IPS-NIHi11 (cell line): ENCODE measurements at places on chromosomes 16 and 17.

GRCh38 chr16:84277244-84277823 lies 17.3 kb upstream of the WFDC1 start:
- DNase-seq = peak; percentile 70

- DNase-seq = no peak
Observed at GRCh38 chr17:81193051-81193410, 27.0 kb upstream of the AATK start.

- no peak for DNase-seq
Observed at GRCh38 chr17:40041196-40041595, 13.0 kb downstream of the MED24 start.

- no peak for DNase-seq
Observed at GRCh38 chr16:80792031-80792430, 12.4 kb downstream of the CDYL2 start.

- no peak for DNase-seq
Observed at GRCh38 chr16:85497622-85498314, 115.4 kb upstream of the GSE1 start.

- peak; percentile 78 for DNase-seq
Observed at GRCh38 chr17:76383546-76384221, 725 bp upstream of the SPHK1 start.

- DNase-seq = no peak
Observed at GRCh38 chr17:73211745-73212144, 18.9 kb downstream of the COG1 start.

DNA sequence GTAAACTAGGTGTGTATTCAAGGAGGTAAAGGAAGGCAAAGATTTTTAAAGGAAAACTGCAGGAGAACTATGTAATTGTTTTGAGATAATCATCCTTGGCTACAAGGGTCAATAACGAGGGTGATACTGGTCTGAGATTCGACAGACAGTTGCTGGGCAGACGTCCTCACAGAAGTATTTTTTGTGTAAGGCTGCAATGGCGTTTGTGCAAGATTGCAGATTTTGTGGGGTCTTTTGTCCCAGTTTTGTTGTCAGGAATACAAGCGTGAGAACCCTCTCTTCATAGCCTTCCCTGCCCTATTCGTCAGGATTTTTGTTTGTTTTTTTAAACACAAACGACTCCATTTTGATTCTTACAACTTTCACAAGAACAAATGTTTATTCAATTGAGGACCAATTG lies 57.5 kb downstream of the GPR139 start:
- no peak for DNase-seq

GRCh38 chr17:40015998-40016985 lies 1.1 kb downstream of the CSF3 start:
- no peak for DNase-seq

DNA sequence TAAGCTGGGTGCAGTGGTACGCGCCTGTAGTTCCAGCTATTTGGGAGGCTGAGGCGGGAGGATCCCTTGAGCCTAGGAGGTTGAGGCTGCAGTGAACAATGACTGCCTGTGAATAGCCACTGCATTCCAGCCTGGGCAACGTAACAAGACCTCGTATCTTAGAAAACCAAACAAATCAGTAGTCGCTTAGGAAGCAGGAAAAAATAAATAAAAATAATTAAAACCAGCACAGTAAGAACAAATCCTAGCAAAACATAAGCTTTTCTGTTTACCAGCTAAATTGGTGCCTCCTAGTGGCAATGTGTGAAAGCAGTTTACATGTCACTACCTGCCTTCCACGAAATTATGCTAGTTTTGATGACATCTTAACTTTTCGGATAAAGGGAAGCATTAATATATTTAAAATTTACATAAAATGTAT lies 1.3 kb downstream of the ARMC5 start:
- no peak for DNase-seq

DNA sequence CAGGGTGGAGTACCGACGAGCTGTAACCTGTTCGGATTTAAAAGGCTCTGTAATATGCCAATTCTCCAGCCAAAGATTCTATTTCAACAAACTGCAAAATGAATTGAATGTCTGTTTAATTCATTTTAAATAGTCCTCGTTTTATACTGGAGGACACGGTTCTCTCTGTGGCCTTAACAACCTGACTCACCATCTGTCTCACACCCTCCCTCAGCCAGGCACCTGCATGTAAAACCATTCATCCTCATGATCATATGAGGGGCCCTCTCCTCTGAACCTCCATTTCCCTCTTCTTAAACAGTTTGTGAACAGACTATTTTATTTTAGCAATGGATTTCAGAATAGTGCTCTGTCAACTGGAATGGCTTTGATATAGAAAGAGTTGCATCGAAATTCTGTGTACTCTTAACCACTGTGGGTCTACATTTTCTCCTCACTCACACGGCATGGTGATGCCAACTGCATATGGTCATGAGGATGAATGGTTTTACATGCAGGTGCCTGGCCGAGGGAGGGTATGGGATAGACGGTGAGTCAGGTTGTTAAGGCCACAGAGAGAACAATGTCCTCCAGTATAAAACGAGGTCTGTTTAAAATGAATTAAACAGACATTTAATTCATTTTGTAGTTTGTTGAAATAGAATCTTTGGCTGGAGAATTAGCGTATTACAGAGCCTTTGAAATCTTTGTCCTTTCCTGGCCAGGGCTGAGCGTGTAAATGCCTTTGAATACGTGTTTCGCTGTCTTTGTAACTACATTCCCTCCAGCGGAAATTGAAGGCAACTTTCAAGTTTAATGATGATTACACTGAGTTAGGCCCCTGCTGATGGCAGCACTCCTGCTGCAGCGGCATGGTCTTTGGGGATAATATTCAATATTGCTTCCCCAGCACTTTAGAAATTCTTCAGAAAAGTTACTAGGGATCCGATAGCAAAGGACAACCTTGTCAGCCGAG lies 329.6 kb downstream of the SNX29 start:
- no peak for DNase-seq

GRCh38 chr17:18224387-18225120 lies 881 bp upstream of the LLGL1 start:
- peak; percentile 80 for DNase-seq

GRCh38 chr17:74853669-74854068 lies 6.0 kb downstream of the GRIN2C start:
- no peak for DNase-seq

- no peak for DNase-seq
Observed at GRCh38 chr17:42027590-42027889, 7.7 kb downstream of the NKIRAS2 start.

- DNase-seq = no peak
Observed at GRCh38 chr17:3885970-3886369, 6.9 kb downstream of the CAMKK1 start.

- DNase-seq = no peak
Observed at GRCh38 chr17:32492264-32492589, 5.4 kb downstream of the CDK5R1 start.

DNA sequence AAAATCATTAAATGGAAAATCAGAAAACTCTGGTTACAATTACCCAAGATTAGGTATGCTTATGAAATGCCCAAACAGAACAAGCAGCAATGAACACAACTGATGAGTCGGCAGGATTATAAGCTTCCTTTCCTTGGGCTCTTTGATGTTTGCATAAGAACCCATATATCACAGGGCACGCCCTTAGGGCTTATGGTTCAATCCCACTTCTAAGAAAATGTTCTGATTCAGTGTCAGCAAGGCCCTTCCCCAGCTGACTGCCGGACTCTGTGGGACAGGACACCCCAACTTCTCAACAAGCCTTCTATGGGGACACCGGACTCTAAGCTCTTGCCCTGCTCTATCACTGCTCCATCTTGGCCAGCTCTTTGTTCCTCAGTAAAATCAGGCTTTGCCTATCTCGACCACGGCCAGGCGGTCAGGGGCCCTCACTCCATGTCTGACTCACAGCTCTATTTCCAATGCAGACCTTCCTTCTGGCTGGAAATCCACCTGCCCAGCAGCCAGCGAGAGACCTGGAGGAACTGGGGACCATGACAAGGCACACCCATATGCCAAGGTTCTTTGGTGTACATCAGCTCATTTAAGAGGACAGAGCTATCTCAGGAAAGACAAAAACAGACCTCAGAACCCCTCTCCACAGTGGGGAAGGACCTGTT lies 26.8 kb downstream of the LITAFD start:
- no peak for DNase-seq

DNA sequence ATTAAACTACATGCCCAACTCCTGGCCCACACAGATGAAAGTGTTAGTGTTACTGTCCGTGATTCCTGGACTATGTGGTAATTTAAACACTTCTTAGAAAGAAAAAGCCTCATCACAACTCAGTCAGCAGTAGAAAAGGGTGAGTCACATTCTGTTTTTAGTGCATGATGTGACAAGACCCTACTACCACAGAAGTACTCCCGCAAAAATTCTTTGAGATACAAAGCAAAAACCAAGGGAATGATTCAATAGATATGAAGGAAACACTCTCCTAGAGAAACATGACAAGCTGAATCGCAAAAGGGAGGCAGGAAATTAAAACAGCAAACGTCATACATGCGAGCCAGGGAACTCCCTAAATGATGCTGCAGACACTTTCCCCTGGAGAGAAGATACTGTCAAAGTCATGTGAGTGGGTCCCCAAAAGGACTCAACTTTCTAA lies 14.4 kb downstream of the SNN start:
- no peak for DNase-seq

GRCh38 chr17:27666831-27667560 lies 36.0 kb downstream of the LGALS9 start:
- no peak for DNase-seq

DNA sequence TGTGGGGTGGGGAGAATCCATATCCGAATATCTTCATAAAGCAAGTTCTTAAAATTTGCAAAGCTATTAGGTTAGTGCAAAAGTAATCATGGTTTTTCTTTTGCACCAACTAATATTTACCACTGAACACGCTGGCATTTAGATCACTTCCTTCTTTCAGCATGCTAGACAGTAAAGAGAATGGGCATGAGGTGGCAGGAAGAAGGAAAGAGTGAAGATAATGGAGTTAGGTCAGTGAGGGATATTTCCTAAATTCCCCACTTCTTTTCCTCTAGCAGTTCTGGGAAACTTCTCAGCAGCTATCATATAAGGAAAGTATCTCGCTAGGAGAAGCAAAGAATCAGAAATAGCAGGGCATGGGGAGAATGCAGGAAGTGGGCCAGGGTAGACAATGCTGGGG lies 39.0 kb downstream of the SLC6A4 start:
- DNase-seq = no peak

- no peak for DNase-seq
Observed at GRCh38 chr17:80430446-80431245, 15.7 kb downstream of the ENDOV start.

DNA sequence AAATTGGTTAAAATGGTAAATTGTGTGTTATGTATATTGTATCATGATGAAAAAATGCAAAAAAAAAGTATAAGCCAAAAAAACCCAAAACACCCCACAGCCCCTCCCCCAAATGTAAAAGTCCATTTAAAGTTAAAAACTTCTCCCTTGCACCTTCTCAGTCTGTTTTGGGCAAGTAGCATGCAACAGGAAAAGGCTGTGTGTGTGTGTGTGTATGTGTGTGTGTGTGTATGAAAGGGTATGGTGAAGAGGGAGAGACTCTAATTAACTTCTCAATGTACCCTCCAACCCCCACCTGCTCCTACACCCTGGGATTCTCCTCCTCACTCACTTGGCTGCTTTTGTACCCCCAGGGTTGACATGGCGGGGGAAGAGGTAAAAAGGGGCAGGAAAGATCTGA lies 9.2 kb upstream of the GGT6 start:
- no peak for DNase-seq

- DNase-seq = no peak
Observed at GRCh38 chr17:14033166-14033565, 36.1 kb upstream of the COX10 start.

DNA sequence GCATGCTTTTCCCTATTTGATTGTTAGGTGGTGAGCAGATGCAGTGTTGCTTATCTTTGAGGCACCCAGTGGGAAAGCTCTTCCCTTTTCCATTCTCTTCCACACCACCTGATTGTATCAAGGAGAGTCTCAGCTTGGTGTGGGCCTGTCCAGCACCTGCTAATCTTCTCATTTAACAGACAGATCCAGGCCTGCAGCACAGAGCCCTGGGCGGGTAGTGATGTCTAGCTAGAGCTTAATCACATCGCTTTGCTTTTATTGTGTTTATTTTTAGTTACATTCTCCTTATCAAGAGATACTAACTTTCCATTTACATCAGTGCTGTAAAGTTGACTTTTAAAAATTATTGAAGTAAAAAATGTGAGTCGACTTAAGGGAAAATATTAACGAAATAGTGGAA lies 24.2 kb downstream of the FOXL1 start:
- DNase-seq = no peak

GRCh38 chr17:63842173-63842539 lies 329 bp downstream of the SMARCD2 start:
- DNase-seq = no peak

GRCh38 chr16:49809062-49809461 lies 46.9 kb downstream of the ZNF423 start:
- no peak for DNase-seq

- DNase-seq = no peak
Observed at GRCh38 chr17:80012765-80013741, 22.6 kb downstream of the TBC1D16 start.

GRCh38 chr17:41967141-41967920 lies 736 bp downstream of the CNP start:
- no peak for DNase-seq

DNA sequence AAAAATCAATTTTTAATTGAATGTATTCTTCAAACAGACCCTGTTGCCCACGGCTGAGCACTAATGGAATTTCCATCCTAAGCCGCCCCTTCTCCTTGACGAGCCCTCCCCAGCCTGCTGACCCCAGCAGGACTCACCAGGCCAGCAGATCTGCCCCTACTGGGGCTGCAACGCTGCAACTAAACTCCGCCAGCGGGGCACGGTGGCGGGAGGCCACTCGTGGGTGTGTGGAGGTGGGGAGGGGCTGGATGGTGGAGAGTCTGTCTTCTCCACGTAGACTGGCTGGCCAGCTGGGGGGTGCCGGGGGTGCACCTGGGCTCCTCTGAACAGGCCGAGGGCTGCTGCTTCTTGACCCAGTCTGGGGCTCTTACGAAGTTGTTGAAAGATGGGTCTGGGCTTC lies 67.8 kb downstream of the ENGASE start:
- no peak for DNase-seq

DNA sequence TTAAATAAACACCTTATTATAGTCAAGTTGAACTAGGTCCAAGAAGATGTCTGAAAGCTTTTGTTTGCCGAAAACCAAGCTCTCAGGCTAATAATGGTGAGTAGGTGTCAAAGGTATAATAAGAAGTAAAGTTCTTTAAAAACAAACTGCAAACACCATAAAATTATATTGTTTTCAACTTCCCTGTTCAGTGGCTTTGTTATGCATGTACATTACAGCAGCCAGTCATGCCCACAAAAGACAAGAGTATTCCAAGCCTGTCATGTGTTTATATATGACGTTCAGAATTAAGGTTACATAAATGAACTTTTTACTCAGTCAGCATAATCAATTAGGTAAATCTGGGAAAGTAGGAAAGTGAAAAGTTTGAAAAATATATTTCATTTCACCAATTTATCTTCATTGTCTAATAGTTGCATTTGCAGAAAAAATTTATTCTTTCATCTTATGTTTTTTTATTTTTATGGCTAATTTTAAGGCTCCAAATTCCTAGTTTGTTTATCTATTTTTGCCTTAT lies 928.7 kb upstream of the SOX9 start:
- no peak for DNase-seq
